NCI-H345 (cell line): ENCODE measurements at places on chromosomes 16 and 17.

DNA sequence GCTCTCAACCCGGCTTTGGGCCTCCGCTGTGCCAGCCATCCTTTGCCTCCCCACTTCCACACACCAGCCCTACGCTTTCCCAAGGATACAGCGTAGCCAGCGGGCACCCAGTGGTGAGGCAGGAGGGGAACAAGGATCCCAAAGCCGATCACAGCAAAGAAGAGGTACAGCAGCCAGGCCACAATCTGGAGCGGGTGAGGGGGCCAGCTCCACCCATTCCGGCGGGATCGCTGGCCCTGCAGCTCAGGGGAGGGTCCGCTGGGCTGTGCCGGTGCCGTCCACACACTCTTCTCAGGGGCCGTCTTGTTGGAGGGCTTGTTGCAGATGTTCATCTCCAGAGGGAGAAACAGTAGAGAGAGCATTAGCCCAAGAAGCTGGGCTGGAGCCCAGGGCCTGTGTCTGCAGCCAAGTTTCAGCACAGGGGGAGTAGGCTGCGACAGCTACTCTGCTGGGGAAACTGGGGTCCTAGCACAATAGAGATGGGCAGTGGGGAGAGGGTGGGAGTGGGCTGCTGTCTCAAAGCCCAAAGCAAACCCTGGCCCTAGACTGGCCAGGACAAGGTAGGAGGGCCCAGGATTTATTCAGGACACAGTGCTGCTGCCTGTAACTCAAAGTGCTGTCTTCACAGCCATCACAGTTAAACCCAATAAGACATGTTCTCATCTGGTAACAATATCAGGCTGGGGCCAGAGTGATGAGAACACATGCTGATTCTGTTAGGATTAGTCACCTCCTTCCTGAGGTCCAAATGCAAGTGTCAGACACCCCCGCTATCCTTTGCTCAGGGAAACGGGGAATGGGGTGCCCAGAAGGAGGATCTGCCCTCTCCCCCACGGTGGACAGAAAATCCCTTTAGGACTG, 9.9 kb downstream of the ZDHHC1 start:
- no peak for DNase-seq

GRCh38 chr16:21639493-21639892, 12.9 kb downstream of the IGSF6 start:
- no peak for DNase-seq

DNA sequence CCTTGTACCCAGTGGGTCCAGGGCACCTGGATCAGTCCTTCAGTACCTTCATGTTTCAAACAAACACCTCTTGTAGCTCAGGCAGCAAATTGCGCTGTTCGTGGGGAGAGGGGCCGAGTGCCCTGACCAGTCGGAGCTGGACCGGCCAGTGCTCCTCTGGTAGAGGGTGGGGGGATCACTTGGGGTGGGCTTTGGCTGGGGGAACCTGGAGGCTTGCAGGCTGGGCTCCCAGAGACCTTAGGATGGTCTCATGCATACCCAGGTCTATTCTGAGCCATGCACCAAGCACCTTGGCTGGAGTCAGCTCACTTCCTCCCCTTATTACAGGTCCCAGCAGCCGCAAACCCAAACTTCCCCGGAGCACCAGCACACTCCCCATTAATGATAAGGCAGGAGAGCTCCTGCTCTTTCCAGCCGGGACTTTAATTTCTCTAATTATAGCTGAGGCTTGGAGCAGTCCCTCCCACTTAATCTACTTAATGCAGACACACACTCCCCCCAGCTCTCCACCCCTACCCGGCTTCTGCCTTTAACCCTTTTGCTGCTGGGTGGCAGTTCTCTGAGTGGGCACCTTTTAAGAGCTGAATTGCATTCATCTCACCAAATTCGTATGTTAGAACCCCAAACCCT, 26.3 kb upstream of the MGAT5B start:
- no peak for DNase-seq

GRCh38 chr16:472199-472504, 46.7 kb downstream of the RAB11FIP3 start:
- no peak for DNase-seq

DNA sequence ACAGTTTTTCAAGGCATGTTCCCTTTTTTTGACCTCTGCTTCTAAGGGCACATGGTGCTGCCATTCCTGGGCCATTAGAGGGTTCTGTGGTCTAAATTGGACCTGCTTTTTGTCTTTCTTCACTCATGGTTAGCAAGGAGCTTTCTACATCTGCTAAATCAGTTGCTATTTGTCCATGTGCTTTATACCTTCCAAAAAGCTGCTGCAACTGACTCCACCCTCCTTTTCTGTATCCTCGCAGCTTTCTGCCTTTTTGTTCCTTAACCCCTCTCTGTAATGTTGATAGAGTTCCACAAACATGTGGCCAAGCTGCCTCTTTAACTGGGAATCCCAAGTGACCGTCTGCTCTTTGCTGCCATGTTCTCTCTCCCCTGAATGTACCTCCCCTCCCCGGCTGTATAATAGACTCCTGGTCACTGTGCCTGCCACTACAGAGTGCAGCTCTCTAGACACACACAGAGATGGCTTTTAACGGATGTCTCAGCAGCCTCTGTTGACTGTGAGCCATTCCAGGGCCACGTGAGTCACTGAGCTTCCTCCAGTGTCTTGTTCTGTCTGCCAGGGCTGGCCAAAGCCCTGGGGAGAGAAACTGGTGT, 57.4 kb upstream of the TEKT3 start:
- DNase-seq: no peak
